ENCODE measurements at places on chromosomes 1 and 21.

- DNase-seq, result no peak
Observed at GRCh38 chr1:33289858-33290154, 31.1 kb downstream of the A3GALT2 start.

- DNase-seq, result no peak
Observed at GRCh38 chr1:57770772-57771171, 346.9 kb upstream of the DAB1 start.

DNA sequence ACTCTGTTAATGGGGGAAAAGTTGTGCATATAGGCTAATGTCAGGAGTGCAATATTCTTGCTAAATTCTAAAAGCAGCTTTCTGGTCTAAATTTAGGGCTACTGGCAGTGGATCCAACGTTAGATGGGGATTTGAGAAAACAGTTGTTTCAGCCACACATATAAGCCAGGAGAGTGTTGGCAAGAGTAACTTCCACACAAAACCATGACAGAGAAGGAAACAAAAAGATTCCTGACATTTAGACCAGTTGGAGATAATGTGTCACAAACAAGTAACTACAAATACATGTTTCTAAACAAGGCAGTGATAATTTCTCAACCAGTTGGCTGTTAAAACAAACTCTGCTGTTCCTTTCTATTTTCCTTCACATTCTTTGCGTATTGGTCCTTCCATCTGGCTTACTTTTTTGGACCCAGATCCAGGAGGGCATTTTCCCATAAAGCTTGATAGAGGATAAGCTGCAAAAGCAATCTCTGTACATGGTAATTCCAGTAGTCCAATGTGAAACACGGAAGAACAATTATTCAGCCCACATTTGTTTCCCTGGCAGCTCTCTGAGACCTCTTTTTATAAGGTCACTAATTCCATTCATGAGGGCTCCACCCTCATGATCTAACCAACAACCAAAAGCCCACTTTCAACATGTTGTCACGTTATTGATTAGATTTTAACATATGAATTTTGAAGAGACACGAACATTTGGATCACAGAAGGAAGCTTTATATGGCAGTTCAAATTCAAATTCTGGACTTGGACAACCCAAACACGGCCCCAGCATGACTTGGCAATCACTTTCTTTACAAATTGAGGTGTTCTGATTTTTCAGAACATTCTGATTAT is 1888.6 kb downstream of the MRPL39 start:
- no peak for DNase-seq

DNA sequence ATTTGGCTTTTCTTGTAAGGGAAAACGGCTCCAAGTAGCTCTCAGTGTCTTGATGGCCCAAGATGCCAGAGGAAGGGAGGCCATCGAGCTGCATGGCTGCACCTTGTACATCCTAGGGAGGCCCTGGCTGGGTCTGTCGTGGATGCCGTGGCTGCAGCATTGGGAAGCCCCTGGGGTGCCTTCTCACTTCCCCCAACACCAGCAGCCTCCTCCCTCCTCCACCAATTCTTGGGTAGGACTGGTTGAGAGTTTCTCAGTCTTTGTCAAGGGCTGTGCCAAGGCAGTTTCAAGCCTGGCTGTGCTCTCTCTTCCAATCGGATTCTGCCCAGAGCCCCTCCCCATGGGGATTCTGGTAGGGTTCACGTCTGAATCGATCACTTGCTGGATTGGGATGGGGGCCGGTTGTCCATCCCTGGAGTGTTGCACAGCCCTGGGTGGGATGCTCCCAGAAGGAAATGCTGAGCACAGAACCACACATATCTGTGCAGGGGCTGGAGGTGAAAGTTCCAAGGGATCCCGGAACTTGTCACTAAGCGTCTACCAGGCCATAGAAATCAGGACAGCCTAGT is 14.0 kb upstream of the SPSB1 start:
- no peak for DNase-seq

DNA sequence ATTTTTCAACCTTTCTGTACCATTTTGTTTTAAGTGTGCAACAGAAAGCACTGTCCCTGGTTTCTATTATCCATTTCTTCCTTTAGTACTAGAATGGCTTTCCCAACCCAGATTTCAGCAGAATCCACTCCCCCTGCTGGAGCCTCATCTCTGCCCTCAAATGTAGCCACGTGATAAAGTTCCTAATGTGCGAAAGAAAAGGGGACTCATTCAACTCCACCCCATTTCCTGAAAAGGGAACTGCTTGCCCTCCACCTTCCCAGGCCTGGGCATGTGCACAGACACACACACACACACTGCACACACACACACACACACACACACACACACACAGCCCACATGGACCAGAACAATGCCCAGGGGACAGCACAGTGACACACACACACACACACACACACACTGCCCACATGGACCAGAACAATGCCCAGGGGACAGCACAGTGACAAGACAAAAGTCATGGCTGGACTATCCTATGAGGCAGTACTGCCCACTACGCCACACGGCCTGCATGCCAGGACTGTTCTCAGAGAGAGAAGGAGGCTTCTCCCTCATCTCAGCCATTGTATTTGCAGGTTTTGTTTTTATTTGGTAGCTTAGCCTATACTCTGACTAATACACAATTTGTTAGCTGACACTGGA is 33.2 kb downstream of the PACC1 start:
- no peak for DNase-seq

GRCh38 chr1:14625996-14626395 is 27.5 kb downstream of the KAZN start:
- DNase-seq, result no peak

GRCh38 chr1:229537894-229538293 is 20.6 kb downstream of the ABCB10 start:
- DNase-seq, result no peak

DNA sequence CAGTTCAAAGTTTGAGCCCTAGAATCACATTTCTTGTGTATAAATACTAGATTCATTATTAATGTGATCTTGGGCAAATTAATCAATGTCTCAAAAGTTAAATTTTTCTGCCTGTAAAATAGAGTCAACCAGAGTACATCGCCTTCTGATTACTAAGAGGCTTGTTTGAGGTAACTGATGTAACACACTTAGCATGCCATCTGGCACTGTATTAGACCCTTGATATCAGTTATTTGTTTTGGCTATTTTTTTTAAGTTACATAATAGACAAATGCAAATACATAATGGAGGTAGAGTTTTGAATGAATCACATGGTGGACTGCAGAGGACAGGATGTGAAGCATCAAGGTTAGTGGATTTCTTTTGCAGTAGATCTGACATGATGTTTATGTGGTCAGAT is 298.4 kb downstream of the ADGRL2 start:
- DNase-seq, result no peak

GRCh38 chr1:236089046-236089773 is 24.3 kb upstream of the NID1 start:
- DNase-seq, result no peak

GRCh38 chr1:38138498-38139233 is 92.1 kb upstream of the POU3F1 start:
- DNase-seq, result no peak

- DNase-seq, result no peak
Observed at GRCh38 chr1:192756847-192757246, 52.0 kb upstream of the RGS2 start.

DNA sequence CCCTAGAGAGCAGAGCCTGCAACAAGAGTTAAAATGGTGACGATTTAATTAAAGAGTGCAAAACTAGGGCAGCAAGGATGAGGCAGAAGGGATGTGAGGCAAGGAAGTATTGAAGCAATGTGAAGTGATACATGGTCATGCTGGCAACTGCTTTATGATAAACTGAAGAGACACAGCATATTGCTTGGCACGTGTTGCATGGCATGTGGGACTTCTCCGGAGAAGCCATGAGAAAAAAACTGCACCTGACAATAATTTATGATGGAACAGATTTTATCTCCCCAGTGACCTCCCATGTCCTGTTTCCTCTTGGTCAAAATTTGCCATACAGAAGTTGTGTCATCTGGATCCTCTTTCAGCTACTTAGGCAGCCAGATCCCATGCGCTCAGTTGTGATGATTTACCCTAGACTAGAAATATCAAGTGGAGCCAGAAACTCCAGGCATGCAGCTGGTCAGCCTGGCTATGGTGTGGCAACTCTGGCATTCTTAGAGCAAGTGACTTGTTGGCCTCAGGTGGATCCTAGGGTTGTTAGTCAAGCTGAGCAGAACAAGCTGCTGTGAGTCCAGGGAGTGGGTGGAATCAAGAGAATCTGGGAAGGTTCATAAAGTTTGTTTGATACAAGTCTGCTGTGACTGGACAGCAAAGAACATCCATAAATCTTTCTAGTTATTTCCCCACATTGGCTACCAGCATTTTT is 611.4 kb upstream of the USP24 start:
- no peak for DNase-seq

- no peak for DNase-seq
Observed at GRCh38 chr1:103790172-103790571, 40.5 kb downstream of the AMY1C start.

DNA sequence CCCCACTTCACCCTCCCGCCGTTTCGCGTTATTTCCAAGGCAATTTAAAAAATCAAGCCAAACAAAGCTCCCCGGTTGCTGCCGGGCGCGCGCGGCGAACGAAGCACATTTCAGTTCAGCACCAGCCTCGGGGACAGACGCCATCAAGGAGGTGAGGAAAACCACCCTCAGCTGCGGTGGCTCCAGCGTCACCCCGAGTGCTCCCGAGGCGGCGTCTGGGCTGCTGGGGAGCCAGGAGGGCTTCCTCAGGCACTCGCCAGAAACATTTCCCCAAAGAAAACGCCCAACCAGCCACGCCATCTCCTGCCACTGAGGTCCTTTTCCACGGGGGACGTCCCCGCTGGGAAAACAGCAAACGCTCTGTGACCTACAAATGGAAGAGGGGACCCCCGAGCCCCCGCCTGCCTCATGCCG is 623 bp downstream of the GNG4 start:
- peak; percentile 30 for DNase-seq

- no peak for DNase-seq
Observed at GRCh38 chr1:158186180-158186579, 5.5 kb downstream of the CD1D start.

DNA sequence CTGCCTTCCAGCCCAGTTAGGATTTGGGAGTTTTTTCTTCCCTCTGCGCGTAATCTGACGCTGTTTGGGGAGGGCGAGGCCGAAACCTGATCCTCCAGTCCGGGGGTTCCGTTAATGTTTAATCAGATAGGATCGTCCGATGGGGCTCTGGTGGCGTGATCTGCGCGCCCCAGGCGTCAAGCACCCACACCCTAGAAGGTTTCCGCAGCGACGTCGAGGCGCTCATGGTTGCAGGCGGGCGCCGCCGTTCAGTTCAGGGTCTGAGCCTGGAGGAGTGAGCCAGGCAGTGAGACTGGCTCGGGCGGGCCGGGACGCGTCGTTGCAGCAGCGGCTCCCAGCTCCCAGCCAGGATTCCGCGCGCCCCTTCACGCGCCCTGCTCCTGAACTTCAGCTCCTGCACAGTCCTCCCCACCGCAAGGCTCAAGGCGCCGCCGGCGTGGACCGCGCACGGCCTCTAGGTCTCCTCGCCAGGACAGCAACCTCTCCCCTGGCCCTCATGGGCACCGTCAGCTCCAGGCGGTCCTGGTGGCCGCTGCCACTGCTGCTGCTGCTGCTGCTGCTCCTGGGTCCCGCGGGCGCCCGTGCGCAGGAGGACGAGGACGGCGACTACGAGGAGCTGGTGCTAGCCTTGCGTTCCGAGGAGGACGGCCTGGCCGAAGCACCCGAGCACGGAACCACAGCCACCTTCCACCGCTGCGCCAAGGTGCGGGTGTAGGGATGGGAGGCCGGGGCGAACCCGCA is at the start of gene PCSK9:
PCSK9 (plus strand) TSS at position 207 of the 741 bp plus-strand sequence; CDS start at position 497, 290 bp downstream.
- no peak for DNase-seq

GRCh38 chr21:21864321-21864840 is 866.2 kb downstream of the NCAM2 start:
- no peak for DNase-seq

DNA sequence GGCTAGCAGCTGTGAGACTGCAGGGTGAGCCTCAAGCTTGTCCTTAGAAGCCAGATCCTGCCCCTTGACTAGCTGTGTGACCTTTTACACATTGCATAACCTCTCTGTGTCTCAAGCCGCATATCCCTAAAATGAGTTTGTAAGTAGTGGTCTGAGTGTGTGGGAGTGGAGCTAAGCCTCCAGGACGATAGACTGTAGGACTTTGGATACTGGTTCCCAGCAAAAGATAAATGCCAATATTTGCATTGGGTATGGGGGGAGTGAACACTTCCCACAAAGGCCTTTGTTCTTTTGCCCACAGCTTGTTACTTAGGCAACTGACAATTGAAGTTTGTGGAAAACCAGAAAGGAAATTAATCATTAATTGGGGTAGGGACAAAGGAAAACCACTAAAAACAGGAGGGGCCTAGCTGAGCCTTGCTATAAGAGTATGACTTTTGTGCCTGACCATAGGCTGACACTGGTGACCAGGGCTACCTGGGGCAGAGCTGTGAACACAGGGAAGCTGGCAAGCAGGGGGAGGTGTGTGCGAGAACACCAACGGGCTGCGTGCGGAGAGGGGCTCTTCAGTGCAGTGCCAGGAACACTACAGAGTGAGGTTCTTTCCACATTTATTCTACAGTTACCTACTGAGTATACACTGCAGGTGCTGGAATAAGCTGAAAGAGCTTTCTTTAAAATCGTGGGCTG is 102.4 kb upstream of the ETV3 start:
- no peak for DNase-seq

DNA sequence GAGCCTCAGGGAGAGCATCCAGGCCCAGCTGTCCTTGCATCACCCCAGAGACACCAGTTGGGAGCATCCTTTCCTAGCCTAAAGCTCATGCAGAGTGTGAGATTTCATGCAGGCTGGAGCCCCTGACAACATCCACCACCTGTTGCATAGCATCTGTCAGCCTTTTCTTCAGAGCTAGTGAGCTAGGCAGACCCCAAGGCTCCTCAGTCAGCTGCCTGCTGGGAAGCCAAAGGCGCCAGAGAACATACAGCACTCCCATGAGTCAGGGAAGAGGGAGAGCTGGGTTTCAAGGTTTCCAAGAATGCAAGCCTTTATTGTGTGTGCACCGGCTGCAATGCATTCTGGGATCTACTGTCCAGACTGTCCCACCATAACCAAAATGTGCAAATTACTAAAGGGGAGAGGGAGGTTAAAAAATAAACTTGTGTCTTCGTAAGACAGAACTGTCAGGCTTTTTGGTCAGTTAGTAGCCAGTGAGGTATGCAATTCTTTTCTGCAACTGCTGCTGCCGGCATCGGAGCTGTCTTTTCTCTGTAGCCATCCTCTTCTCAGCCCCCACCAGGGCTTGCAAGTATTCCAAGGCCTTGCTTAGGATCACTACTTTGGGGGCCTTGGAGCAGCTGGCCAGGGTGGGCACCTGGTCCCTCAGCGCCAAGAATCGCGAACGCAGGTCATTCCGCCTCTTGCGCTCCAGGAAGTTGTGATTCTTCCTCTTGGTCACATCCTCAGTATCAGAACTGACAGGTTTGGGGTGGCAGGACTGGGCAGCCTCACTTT is 4.6 kb downstream of the MYCL start:
- no peak for DNase-seq

GRCh38 chr1:221851336-221851735 is 109.4 kb upstream of the DUSP10 start:
- DNase-seq, result no peak

- DNase-seq, result no peak
Observed at GRCh38 chr1:237712586-237713157, 178.1 kb downstream of the ZP4 start.

- DNase-seq, result no peak
Observed at GRCh38 chr1:217032715-217033367, 309.6 kb upstream of the ESRRG start.

- no peak for DNase-seq
Observed at GRCh38 chr21:17964716-17965115, 145.6 kb upstream of the C21orf91 start.

Measured in stimulated activated CD4-positive, alpha-beta T cell treated with anti-CD3 and anti-CD28 coated beads, Interleukin-15, amount 100 ng/mL, for 48 hours (primary cell).